Activated CD4-positive, alpha-beta T cell treated with anti-CD3 and anti-CD28 coated beads for 36 hours (primary cell): ENCODE measurements at places on chromosomes 16 and 17.

DNA sequence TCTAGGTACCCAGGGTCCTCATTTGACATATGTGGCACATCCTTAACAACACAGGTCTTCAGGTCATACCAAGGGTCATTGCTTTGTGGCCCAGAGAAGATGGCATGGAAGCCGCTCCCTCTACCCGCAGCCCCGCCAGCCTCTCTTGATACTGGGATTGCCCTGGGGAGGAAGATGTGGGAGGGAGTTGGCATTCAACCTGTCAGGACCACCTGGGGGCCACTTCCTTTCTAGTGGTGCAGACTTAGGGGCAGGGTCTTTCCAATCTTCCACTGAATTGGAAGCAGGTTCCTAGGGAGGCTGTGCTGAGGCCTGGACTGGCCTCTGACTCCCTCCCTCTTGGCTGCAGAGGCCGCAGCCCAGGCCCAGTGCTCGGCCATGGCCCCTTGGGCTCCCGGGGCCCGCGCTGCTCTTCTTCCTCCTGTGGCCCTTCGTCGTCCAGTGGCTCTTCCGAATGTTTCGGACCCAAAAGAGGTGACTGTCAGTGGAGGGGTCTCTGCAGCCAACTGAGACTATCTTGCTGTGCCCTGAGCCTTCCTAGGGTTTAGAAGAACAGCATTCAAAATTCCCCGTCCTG is 5.1 kb upstream of the HEXIM1 start:
- no peak for DNase-seq

GRCh38 chr17:78174346-78174869 is 6.0 kb downstream of the SYNGR2 start:
- DNase-seq: no peak

DNA sequence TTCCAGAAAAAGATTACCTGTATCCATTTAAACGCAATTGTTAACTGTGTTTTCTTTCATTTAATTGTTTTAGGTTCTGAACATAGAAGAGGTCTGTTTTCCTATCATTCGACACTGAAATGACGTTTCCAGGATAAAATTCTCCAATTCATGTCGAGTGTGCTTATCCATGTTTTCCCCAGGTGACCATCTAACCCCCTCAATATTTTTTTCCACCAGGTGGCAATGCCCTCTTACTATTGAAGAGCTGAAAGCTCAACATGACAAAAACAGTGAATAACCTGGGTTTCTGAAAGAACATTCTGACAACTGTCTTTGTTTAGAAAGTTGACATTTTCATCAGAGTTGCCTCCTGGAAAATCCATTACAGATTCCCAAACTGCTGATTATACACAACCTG is 948.7 kb downstream of the KCNJ2 start:
- no peak for DNase-seq

DNA sequence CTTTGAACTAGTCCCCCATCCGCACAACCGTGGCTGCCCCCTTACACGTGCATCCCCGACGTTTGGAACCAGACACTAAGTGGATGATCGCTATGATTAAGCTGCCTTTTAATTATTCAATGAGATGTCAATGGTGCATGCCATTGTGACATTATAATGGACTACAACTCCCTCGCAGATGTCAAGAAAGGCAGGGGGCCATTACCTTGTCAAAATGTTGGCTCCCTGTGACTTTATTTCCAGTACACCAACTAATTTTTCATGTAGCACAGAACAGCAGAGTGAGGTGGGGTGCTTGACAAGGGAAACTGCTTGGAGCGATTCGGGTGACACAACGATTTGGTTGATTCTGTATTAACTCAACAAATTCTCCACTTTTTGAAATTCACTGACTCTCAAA is 26.5 kb downstream of the ASIC2 start:
- no peak for DNase-seq

GRCh38 chr16:24975428-24975889 is 39.7 kb downstream of the ARHGAP17 start:
- DNase-seq: peak; percentile 48

DNA sequence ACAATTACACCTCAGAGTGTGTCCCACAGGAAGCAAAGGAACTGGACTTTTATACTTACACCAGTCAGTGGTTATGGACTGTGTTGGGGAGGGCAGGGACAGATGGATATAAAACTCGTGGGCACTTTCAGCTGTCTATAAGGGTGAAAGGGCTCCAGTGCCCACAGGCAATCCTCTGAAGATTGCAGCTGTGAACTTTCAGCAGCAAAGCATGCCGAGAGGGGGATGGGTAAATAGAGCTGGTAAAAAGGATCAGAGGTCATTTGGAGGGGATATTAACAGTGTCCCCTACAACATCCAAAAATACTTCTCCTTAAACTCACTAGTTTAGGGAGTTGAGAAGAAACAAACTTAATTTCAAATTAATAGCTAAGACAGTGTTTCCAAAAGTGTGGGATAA is 13.3 kb upstream of the RFWD3 start:
- no peak for DNase-seq
